ENCODE measurements at places on chromosomes 16 and 17.

GRCh38 chr17:80656590-80656989 lies 112.0 kb downstream of the RPTOR start:
- DNase-seq = no peak

DNA sequence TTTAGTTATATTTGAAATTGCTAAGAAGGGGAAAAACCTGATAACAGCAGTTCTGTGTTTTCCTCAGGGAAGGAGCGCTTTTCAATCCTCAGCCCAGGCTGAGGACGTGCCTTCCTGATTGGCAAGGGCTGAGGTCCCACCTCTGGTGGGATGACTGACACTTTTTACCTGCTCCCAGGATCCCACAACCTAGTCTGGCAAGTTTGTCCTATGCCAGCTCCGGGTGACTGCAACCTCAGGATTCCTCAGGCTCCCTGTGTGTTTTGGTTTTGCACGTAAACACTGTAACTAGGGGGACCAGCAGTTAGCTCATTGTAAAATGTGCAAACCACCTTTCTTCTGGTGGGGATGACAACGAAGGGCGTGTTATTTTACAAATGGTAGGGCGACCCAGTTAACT lies 7.5 kb downstream of the MARCHF10 start:
- no peak for DNase-seq

GRCh38 chr17:79981661-79982101 lies 54.0 kb downstream of the TBC1D16 start:
- DNase-seq = no peak

- no peak for DNase-seq
Measured at GRCh38 chr16:25771812-25772568, 80.2 kb downstream of the HS3ST4 start.

GRCh38 chr17:7318121-7318860 lies 3.1 kb upstream of the GPS2 start:
- DNase-seq = no peak

DNA sequence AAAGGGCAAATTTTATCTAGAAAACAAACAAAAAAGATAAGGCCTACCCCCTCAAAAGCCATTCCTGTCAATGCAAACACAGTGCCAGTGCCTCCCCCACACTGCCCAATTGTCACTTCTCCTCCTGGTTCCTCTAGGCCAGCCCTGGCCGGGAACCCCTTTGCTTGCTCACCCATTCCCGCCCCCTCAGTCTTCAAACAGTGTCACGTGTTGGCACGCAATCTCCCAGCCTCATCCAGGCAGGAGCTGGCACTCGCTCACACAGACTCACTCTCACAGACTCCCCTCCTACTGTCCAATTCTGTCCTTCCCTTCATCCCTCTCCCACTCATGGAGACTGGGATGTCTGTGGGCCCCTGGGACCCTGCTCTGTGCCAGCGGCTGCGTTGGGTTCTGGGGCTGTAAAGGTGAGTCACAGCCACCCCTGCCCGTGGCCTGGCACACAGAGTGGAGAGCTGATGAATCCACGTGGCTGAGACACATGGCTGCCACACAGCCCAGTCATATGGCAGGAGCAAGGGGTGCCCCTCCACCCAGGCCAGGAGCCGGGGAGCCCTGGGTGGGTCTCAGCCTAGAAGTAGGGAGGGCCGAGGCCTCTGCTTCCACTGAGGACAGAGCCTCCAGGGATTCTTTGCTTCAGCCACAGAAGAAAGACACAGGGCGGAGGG lies 54.8 kb downstream of the VAC14 start:
- DNase-seq = no peak

DNA sequence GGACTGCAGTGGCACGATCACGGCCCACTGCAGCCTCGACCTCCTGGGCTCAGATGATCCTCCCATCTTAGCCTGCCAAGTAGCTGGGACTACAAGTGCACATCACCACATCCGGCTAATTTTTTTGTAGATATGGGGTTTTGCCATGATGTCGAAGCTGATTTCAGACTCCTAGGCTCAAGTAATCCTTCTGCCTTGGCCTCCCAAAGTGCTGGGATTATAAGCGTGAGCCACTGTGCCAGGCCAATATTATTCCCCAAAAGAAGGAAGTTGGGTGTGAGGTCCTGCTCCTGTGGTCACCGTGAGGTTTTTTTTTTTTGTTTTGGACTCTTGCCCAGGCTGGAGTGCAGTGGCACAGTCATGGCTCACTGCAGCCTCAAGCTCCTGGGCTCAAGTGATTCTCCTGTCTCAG lies 1.5 kb downstream of the AMZ2 start:
- peak; percentile 36 for DNase-seq

- DNase-seq = no peak
Measured at GRCh38 chr17:56167491-56167890, 14.2 kb downstream of the ANKFN1 start.

DNA sequence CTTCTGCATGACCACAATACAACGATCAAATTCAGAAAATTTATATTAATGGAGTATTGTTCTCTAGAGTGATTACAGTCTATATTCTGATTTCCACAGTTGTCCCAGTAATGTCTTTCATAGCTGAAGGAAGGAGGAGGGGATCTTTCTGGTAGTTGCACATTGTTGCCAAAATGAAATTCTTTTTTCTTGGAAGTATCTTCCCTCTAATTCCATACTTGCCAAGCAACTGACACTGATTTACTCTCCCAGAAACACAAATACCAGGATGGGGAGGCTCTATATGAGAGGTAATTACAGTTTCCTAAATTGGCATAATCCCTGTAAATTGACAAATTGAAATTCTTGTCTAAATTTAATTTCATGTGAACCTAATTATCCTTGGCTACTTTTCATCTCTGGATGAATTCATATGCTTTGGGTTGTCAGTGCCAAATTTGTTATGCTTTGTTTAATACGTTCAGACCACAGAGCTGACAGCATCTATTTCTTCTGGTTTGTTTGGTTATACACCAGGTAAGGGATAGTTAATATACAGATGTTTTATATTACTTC lies 30.0 kb downstream of the NOL11 start:
- no peak for DNase-seq

GRCh38 chr17:50027172-50027880 lies 28.6 kb upstream of the ITGA3 start:
- DNase-seq = no peak

- DNase-seq = no peak
Measured at GRCh38 chr16:69562813-69563212, 3.0 kb upstream of the NFAT5 start.

DNA sequence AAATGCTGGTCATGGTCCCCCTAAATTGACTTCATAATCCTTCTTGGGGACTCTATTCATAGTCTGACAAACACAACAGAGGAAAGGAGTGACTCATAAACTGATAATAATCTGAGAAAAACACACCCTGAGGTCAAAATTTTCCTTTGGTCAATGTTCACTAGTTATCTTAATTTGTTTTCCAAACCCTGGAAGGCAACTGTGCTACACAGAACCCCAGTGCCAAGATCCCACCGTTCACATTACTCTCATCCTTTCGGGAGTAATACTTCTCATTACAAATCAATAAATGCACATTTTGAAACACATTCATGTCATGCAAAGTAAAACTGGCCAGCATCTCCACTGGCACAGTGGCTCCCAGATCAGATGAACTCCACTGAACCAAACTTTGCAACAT lies 23.2 kb downstream of the COIL start:
- no peak for DNase-seq

DNA sequence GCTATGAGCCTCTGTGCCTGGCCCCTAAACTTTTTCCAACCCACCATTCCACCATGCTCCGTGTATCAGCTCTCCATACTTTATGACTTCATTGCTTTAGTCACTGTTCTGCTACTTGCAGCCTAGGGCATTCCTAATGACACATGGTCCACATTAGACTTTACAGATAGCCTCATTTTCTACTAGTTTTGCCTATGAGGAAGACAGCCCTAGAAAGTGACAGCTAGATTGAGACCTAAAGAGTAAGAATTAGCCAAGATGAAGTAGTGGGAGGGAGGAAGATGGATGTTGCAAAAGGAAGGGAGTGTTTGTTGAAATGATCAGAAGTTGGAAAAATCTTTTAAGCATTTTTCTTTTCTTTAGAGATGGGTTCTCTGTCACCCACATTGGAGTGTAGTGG lies 11.0 kb downstream of the C16orf54 start:
- DNase-seq = no peak

GRCh38 chr17:45396496-45397205 lies 36.0 kb downstream of the ARHGAP27 start:
- no peak for DNase-seq

- DNase-seq = no peak
Measured at GRCh38 chr17:11182430-11182829, 58.6 kb upstream of the SHISA6 start.

DNA sequence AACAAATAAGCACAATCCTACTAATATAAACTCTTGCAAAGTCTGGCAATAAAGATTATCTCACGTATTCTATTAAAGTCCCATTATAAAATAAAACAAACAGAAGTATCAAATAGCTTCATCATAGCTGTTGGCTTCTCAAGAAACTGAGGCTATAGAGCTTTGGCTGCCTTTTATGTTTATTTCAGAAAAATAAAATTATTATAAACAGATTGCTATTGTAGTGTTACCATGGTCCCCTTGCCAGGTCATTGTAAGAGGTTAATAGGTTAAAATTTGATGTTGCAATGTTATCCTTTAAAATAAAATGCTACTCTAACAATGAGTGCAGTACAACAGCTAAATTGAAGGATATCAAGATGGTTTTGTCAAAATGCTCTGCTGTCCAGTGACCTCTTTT lies 828.8 kb upstream of the SOX9 start:
- DNase-seq = no peak

- DNase-seq = no peak
Measured at GRCh38 chr16:10266809-10267208, 84.6 kb upstream of the GRIN2A start.

GRCh38 chr17:69471406-69471805 lies 56.9 kb downstream of the MAP2K6 start:
- no peak for DNase-seq

GRCh38 chr17:76725580-76726230 lies 701 bp downstream of the JMJD6 start:
- DNase-seq = peak; percentile 82

DNA sequence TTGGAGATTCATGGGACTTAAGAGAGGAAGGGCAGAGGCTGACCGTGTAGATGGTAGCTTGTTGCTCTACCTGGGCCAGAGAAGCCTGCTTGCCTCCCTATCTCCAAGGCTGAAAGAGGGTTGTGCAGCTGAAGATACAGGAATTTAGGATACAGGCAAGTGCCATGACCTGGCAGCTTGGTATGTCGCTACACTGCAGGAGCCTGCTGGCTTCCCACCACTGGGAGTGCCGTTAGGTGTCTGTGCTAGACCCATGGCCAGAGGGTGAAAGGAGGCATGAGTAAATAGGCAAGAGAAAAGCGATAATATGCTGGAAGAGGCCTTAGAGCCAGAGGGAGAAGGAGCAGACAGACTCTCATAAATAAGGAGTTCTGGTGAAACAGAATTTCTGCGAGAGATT lies 10.6 kb downstream of the NAA60 start:
- DNase-seq = no peak

DNA sequence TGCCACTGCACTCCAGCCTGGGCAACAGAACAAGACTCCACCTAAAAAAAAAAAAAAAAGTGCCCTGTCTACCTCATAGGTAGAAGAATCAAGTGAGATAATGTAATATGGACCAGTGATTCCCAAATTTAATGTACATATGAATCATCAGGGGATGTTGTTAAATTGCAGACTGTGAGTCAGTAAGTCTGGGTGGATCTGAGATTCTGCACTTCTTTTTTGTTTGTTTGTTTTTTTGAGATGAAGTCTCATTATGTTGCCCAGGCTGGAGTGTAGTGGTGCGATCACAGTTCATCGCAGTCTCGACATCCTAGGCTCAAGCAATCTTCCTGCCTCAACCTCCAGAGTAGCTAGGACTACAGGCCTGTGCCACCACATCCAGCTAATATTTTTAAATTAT lies 31.6 kb downstream of the HOXB1 start:
- no peak for DNase-seq

GRCh38 chr17:82862737-82863382 lies 23.0 kb upstream of the ZNF750 start:
- no peak for DNase-seq

All from activated naive CD4-positive, alpha-beta T cell treated with anti-CD3 and anti-CD28 coated beads, Interleukin-2, amount 10 ng/mL, durations not matched to agents 7 days and 5 days (primary cell).